ENCODE measurements at places on chromosomes 3 and 15. TPM values are rescaled to one million over a fixed set of nuclear protein-coding genes. Genes with fewer than 3 reads are reported as not detected.

AP3B2 gene
- total RNA-seq: 0.81 TPM

CACNA2D3 gene
- total RNA-seq: not detected

GATM gene
- 0.44 TPM for total RNA-seq

SLC22A13 gene
- 0.16 TPM for total RNA-seq

CCR2 gene
- 0.62 TPM for total RNA-seq

GOLGA6L4 gene
- 4.0 TPM for total RNA-seq

PPP1R2 gene
- total RNA-seq: 166 TPM

ATP13A4 gene
- total RNA-seq: 2.3 TPM

STX19 gene
- not detected for total RNA-seq

CRTAP gene
- total RNA-seq: 21.7 TPM

STAC gene
- total RNA-seq: not detected

SLCO2A1 gene
- total RNA-seq: not detected

C2CD4A gene
- total RNA-seq: 0.08 TPM

FOXB1 gene
- total RNA-seq: not detected

TSC22D2 gene
- 51.7 TPM for total RNA-seq

BNC1 gene
- not detected for total RNA-seq

PCNP gene
- total RNA-seq: 189 TPM

CLDN16 gene
- not detected for total RNA-seq

DZIP1L gene
- total RNA-seq: not detected

PLA2G4B gene
- 25.0 TPM for total RNA-seq

FAM174B gene
- total RNA-seq: 1.4 TPM

LRRC2 gene
- 0.75 TPM for total RNA-seq
